CD4-positive, alpha-beta T cell treated with Interleukin-6 at 100 ng/mL for 8 hours (primary cell): ENCODE measurements at places on chromosomes 11 and 22.
A peak's percentile ranks its signal among the peaks of the same experiment; 100 is the strongest.

DNA sequence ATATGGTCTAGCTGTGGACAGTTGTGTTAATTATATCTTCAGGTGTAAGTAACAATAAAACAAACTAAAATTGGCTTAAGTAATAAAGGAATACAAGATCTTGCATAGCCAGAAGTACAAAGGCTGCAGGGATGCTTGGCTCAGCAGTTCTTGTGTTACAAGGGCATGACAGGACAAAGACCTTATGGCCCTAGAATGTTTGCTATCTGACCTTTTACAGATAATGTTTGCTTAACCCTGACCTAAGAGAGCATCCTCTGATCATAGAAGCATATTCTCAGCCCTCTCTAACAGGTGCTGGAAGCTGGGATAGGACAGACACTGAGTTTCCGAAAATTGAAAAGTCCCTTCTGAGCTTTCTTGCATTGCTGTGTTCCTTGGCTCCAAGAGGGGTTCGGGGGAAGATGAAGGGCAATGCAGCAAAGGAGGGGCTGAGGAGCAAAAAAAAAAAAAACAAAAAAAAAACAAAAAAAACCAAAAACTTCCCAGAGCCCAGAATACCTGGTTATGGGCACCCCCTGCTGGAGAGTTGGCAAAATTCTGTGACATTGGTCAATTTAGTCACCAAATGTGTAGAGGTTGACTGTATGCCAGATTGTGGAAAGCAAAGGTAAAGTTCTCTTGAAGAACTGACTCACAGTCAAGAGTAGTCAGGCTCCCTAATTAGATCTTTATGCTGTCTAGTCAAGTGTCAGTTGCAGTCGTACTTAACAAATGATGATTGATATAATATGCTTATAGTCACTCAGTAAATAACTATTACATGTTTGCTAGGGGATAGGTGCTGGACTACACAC, 10.4 kb upstream of the HIKESHI start:
- peak; percentile 61 for DNase-seq

DNA sequence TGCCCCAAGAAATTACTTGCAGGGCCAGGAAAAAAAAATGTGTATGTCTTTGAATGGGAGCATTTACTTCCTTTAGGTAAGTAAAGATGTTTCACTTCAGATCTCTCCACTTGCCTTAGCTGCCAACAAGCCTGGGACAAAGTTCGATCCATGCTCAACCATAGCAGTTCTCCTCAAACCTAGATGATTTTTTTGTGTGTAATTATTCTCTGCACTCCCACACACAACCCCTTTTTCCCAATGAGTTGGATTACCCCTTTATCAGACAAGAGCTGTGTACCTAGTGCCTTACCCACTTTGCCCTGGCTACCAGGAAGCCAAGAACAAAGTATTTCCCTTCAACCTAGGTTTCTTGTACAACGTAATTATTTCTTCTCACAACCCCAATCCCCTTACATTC, 35.6 kb downstream of the TPBGL start:
- no peak for DNase-seq

DNA sequence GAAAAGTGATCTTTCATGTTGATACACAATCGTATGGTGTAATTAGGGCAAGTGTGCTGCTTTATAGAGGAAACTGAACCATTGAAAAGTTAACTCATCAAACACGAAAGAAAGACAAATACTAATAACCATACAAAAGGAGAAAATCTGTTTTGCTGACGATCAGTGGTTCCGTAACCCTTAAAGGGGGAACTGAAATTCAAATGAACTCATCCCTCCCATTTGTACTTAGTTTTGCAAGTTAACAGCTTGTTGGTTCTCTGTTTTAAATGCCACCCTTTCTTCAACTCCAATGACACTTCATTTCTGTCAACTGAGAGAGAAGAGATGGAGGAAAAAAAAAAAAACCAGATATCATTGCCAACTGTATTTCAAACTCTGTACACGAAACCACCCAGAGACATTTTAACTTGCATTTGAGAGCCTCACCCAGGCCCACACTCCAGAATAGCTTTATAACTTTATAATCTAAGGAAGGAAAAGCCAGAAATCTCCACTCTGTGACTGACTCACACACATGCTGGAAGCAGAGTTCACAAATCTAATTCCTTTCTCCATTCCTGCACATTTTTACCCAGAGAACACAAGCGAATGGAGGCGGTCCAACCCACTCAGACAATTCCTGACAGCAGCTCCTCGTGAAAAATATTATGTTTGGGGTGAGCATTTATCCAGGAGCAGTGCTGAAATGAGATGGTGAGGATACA, 17.4 kb upstream of the CSNK2A3 start:
- DNase-seq, result no peak

DNA sequence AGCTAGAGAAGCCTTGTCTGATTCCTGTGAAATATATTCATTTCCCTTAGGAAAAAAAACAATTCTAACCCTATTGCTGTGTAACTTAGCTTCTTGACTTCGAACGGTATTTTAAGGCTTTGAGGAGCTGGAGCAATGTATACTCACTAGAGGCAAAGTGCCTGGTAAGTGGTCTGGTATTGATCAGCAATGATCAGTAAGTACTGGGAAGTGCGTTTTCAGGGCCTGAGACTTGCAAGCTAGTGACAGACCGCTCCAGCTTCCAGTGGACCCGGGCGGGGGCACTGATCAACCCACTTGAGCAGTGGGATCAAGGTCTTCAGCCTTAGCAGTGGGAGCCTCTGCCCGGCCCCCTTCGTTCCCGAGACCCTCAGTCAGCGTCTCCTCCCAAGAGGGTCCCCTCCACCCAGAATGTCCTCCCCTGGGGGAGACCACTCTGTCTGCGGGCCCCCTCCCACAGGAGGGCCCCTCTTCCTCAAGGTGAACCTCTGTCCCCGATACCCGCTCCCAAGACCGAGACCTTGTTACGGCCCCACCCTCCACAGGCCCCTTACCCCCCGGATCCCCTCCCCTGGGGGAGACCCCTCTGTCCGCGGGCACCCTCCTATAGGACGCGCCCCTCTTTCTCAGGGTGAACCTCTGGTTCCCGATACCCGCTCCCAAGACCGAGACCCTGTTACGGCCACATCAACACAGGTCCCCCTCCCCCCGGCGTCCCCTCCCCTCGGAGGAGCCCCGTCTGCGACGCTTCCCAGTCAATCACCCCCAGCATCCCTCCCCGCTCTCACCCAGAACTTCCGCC, 452 bp upstream of the ATXN10 start:
- no peak for DNase-seq

GRCh38 chr11:121936781-121937447, 179.1 kb downstream of the BLID start:
- DNase-seq, result no peak

- DNase-seq, result no peak
These were observed 9.7 kb upstream of the LRP5 start for GRCh38 chr11:68302670-68303069.

DNA sequence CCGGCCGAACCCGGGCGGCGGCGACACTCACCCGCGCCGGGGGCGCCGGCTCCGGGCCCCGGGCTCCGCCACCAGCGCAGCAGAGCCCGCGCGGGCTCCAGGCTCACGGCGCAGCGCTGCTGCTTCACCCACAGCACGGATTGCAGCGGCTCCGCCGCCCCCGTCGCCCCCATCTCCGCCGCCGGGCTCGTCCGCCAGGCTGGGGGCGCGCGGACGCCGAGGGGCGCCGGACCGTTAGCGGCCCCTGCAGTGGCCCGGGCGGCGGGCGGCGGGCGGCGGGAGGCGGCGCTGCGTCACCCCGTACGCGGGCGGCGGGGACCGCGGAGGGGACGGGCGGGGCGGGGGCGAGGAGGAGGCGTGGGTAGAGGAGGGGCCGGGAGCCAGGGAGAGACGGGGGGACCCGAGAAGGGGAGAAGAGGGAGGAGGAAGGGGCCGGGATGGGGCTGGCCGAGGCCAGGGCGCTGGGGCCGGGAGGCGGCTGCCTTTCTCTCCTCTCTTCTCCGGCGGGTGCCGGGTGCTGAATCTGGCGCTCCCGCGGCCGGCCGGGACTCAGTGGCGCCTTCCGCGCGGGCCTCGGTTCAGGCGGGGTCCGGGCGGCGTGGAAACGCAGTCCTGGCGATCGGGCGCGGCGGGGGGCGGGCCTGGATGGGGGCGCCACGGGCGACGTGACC, at the start of gene CERK:
Gene CERK (minus strand): TSS at position 277 of the 671 bp plus-strand sequence. CDS start 104 bp downstream, at position 173.
- DNase-seq, result peak; percentile 79

DNA sequence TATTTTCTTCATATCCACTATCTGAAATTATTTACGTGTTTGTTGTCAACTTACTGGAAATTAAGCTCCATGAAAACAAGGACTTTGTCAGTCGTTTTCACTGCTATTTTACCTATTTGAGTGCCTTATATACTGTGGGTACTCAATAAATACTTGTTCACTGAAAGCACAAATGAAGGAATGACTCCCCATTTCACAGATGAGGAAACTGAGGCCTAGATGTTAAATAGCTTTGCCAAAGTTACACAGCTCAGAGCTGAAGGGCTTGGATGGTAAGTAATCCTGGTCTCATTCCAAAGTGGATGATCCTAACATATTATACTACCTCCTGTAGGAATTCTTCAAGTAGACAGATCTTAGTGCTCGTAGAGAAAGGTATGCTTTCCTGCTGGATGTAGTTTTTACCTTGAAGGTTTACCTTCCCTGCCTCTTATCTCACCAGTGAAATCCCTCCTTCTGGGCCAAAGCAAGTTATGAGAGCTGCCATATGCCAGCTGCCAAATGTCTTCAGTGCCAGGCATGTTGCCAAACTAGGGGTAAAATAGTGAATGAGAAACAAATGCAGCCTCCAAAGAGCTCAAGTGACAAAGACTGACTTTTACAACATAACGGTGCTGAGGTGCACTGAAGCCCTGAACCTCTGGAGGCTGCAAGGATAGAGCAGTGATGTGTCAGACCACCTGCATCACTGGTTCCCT, 129.7 kb downstream of the TRIM44 start:
- no peak for DNase-seq

- DNase-seq, result no peak
These were observed 24.0 kb upstream of the MPPED1 start for GRCh38 chr22:43387815-43388214.

GRCh38 chr22:48240148-48240934, 1477.9 kb downstream of the TBC1D22A start:
- DNase-seq, result no peak

- no peak for DNase-seq
These were observed 18.1 kb upstream of the GDPD5 start for GRCh38 chr11:75543806-75544205.

DNA sequence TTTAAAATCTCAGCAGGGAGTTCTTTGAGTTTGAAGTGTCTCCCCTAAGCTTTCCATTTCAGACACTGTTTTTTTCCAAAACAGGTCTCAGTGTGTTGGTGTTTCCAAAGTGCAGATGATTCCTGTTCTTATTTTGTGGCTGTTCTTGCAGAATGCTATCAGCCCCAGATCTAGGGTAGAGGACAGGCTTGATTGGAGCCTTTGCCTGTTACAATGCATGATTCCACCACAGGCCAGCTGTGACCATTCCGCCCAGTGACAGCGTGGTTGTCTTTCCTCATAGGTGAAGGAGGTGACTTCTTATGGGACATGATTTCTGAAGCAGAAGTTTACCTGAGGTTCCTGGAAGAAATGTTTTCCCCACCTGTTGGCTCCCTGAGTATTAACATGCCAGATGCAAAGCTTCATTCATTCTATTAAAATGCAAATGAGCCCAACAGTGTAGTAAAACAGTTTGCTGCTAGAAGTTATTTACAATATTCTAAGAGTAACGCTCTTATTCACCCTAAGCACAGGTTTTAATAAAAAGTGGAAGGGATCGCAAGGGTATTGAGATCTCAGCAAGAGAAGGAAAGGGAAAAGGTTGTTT, 36.9 kb upstream of the BIRC3 start:
- no peak for DNase-seq

GRCh38 chr11:26365284-26365683, 33.4 kb downstream of the ANO3 start:
- DNase-seq, result no peak

DNA sequence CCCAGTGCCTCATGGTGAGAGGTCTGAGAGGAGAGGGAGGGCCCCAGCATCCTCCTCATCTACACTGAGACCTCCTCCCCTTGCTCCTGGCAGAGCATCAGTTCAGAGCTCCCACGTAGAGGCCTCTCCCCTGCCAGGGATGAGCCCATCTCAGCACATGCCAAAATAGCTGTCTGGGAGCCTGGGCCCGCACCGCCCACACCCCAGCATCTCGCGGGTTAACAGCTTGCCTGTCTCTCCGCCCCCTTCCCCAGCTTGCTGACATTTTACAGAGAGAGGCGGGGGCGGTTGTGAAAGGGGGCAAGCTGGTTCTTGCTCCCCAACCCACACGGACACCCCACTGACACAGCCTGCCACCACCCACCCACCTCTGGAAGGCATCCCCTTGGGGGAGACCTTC, 6.4 kb downstream of the DGKZ start:
- no peak for DNase-seq

DNA sequence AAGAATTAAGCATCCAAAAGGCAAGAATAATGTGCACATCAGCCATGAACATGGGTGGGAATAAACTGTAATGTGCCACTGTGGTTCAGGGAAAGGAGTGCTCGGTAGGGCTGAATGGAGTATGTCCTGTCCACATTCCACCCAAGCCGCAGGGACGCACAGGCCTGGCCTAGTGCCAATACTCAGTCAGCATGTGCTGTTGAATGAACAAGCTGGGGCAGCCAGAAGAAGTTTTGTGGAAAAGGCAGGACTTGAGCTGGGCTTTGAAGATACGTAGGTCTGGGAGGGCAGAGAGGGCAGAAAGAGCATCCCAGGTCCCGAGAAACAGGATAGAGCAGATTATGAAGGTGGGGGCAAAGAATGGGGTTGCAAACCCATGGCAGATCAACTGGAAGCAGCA, 60.0 kb upstream of the PLET1 start:
- no peak for DNase-seq

DNA sequence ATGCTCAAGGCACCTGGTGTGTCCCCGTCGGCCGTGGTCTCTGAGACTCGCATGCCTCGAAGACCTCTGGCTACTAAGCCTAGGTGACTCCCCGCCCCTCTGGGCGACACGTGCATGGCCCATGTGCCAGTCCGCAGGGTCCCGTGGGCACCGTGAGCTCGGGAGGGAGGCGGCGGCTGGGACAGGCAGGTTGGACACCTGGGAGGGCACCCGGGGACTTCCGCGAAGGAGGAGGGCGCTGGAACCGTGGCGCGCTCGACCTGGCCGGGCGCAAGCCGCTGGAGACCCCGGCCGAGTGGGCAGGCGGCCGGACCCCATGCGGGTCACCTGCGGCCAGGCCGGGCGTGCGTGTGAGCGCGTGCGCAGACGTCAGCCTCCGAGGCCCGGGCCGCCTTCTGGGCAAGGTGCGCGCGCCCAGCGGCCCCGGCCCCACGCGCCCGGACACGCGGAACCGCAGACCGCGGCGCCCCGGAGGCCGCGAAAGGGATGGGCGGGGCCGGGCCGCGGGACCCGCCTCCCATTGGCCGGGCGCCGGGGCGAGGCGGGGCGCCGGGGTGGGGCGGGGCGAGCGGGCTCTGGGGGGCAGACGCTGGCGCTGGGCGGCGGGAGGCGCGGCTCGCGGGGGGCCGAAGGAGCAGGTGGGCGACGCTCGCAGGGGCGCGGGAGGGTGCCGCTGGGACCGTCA, 579 bp upstream of the RASD2 start:
- DNase-seq, result peak; percentile 46

GRCh38 chr11:45180848-45181192, 34.4 kb downstream of the PRDM11 start:
- DNase-seq, result no peak
